ENCODE measurements at places on chromosomes 6 and 20.

DNA sequence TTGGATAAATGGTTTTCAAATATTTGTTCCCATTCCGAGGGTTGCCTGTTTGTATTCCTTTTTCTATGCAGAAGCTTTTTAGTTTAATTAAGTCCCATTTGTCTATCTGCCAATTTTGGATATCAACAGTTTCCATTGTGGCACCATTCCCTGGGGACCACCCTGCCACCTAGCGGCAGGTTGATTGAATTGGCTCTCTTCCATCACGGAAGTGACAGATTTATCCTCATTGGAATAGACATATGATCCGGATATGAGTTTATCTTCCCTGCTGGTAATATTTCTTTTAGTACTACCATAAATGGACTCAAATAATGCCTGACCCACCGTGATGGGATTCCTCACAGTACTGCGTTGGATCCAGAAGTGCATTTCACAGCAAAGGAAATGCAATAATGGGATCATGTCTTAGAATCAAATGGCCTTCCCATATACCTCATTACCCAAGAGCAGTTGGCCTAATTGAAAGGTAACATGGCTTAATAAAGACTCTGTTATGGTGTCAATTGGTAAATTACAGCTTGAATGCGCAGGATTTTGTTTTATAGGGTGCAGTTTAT lies 327.0 kb downstream of the BMP2 start:
- DNase-seq: no peak

GRCh38 chr6:45256697-45257695 lies 71.1 kb upstream of the RUNX2 start:
- no peak for DNase-seq

- no peak for DNase-seq
Observed at GRCh38 chr6:47009583-47009982, 32.5 kb downstream of the ADGRF1 start.

GRCh38 chr20:32968478-32969241 lies 35.6 kb downstream of the SUN5 start:
- peak; percentile 45 for DNase-seq

DNA sequence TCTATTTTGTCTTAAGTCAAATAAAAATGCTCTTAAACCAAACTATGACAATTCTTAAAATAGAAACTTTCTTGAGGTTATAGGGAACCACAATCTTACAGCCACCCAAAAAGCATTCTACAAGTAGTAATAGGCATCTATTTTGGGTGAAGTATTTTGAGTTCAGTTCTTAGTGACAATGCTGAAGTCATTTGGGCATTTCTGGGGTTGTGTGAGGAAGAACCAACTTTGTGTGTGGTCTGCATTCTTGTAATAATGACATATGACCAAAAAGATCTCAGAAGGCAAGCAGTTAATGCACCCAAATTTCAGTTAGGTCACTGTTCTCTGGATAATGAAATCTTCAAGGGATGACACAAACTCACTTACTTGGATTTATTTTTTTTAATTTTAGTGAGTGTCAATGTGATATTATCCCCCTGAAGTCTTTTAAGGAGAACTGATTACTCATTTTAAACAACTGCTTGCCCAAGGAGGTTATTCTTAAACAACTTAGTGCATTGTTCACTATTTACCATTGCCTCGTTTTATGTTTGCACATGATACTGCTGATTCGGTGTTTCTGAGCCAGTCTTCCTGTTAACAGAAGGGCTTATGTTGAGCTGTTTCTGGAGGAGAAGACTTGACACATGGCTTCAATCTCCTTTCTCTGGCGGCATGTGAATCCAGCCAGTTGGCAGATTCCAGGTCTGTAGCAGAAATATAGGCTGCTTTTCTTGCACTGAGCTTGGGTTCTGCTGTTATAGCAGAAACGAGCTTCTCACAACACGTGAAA lies 618.9 kb downstream of the BCKDHB start:
- no peak for DNase-seq

DNA sequence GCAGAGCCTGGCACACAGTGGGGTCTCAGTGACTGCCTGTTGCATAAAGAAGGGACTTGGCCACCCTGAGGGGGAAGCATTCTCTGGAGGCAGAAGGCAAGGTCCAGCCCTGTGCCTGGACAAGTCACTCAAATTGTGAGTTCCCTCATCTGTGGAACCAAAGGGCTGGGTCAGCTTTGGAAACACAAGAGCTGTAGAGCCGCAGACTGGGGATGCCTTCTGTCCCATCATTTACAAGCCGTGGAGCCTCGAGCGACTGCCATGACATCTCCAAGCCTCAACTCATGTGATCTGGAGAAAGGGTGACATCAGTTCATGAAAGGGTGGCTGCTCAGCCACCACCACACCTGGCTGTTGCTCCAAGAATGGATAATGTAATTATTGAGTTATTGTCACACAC lies 20.4 kb upstream of the SIRPD start:
- DNase-seq: no peak

DNA sequence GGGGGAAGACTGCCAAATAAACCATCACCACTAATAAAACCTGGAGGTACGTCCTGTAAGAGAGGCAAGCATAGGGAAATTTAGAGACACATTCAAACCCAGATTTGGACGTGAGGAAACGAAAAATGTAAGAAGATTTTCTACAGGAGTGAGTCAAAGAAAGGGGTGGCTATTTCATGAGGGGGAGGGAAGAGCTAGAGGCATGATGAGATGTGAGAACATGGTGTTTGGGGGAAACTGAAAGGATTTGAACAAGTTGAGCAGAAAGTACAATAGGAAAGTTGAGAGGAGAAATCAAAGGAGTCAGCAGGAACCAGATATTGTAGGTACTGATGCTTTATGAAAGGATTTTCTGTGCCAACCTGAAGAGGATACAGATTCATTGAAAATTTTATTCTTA lies 179.1 kb upstream of the HS3ST5 start:
- DNase-seq: no peak

GRCh38 chr20:63020681-63021080 lies 13.9 kb upstream of the BHLHE23 start:
- no peak for DNase-seq

GRCh38 chr6:10528158-10528981 lies 7.2 kb downstream of the GCNT2 start:
- no peak for DNase-seq

DNA sequence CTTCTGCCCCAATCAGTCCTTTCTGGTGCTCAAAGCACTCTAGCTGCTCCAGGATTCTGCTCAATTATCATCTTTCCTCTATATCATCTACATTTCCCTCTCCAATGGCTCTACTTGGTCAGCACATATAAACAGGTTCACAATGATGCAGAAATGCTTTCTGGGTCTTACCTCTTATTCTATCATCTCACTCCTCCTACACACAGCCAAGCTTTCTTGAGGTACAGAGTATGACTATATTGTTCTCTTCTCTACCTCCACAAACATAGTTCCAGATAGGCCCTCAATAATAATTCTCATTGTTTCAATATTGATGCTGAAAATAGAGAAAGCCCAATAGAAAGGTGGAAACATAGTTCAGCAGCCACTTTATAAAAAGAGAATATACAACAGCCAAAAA lies 48.2 kb downstream of the HIVEP2 start:
- no peak for DNase-seq

- DNase-seq: no peak
Observed at GRCh38 chr20:50743087-50743486, 11.7 kb downstream of the PARD6B start.

DNA sequence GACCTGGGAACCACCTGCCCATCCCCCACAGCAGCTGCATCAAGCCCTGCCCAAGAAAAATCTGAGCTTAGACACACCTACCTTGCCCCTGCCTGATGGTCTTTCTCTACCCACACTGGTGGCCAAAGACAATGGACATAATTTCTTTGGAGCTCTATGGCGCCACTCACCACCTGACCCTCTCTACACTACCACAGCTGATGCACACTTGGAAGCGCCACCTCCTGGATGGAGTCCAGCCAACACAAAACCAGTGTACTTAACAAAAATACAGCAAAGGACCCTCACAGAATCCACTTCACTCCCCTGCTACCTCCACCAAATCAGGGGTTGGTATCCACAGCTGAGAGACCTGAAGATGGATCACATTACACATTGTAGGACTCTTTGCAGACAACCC lies 39.7 kb upstream of the CLVS2 start:
- no peak for DNase-seq

DNA sequence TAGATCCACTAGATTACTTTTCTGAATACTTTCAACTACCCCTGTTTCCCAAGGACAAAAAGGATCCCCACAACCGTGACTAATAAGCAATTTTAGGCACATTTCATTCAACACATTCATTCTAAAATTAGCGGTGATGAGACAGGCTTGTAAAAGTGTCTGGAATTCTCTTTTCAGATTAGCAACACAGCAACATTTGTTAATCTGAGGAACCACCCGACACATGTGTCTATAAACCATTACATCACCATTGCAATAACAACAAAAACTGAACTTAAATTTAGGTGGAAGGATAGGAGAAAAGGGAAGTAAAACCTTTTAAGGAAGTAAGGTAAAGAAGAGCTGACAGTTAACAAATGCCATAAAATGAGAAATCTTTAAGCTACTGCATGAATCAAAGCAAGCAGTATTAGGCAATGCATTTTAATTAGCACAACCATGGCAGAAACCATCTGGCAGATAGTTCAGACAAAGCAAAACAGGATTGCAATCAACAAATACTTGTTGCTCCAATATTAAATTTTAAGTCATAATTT lies 49.1 kb downstream of the MAP3K7 start:
- no peak for DNase-seq

GRCh38 chr6:87199787-87200186 lies 44.4 kb downstream of the ZNF292 start:
- no peak for DNase-seq

DNA sequence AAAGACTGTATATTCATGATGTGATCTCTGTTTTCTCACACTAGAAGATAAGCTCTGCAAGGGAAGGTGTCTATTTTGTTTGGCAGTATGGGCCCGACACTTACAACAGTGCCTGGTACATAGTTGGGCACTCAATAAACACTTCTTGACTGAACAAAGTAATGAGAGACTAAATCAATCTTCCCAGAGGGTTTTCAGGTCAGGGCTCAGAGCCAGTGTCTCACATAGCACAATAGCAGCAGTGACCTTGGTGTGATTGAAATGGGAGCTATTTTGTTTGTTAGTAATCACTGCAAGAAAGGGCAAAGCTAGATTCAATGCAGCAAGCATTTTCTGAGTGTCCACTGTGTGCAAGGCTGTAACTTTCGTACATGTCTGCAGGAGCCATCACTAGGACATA lies 26.4 kb upstream of the GCM1 start:
- no peak for DNase-seq

- no peak for DNase-seq
Observed at GRCh38 chr6:150078788-150079187, 9.9 kb upstream of the ULBP3 start.

DNA sequence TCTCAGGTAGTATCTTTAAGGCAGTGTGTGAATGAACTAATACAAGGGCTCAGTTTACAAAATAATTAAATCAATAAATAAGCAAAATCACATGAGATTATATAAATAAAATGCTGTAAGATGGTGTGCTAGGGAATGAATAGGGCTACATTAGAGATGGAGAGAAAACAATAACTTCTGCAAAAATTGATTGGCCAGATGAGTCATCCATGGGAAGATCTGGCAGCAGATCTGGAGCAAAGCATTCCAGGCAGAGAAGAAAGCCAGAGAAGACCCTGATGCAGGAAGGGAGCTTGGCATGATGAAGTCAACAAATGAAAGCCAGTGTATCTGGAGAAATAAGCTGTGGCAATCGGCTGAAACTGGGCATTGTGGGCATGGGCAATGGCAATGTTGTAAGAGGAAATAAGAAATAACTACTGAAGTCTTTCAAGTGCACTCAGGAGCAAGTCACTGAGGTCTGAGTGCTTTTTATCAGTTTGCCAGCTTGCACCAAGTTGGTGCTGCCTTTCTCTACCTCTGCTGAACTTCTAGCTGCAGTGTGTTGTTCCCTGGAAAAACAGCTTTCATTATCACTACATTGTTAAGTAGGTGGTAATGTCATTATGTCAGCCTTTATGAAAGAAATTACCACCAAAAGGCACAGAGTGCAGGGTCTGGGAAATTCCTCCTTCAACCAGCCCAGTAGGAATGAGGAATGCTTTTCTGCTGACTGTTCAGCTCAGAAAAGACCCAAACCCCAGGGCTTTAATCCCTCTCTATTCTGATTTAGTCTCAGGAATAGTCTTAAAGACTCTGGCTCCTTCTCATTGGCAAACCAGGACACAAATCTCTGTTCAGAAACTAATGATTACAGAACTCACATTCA lies 231.6 kb downstream of the HTR1B start:
- no peak for DNase-seq

- no peak for DNase-seq
Observed at GRCh38 chr20:3461211-3461771, 9.5 kb upstream of the ATRN start.

- DNase-seq: no peak
Observed at GRCh38 chr20:62368392-62368975, 1.4 kb upstream of the LAMA5 start.

DNA sequence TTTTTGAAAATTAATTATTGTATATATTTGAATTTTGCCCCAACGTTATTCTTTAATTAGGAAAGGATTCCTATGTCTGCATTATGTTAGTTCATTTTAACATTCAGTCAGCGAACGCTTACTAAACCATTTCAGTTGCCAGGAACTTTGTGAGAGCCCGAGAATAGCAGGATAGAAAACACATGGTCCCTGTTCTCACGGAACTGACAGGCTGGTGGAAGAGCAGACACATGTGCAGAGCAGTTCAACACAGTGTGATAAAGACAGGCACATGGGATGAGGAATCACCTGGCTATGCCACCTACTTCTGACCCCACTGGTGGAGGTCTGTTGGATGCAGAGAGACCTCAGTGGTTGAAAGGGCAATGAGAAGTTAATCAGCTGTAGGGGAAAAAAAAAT lies 367.2 kb downstream of the EPM2A start:
- DNase-seq: no peak

- no peak for DNase-seq
Observed at GRCh38 chr6:29035951-29036350, 9.0 kb downstream of the OR2W1 start.

GRCh38 chr6:7636151-7636550 lies 46.2 kb downstream of the SNRNP48 start:
- no peak for DNase-seq

DNA sequence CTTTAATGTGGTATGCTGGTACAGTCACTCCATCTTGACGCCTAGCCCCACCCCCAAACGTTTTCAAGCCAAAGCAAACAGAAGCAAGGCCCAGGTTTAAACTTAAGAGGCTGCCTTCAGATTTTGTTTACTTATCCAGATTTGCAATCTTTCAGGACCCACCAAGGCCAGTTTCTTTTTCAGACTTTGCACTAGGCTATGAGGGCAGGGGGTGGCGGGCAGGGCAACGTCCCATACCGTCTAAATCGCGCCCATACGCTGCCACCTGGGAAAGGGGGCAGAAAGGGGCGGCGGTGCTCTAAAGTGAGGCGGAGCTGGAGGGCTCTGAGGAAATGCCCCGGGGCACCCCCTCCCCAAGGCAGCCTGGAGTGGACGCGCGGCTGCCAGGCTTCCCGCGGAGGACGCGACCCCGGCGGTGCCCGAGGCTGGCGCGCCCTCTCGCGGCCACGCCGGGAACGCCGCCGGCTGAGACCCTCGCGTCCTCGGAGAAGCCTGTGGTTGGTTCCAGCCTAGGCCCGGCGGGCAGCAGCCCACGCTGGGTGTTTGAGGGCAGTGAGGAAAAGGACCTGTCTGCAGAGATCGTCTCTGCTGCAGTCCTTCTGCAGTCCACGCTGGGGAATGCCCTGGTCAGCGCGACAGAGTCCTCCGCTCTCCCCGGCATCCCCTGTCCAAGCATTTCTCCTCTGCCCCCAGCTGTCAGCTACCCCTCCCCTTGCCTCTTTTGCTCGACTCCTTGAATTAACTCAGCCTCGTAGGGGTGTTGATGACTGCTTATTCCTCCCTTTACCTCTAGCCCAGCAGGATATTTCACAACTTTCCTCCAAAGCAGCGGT lies 129.2 kb upstream of the PRND start:
- DNase-seq: peak; percentile 24

Data from stimulated activated CD8-positive, alpha-beta memory T cell treated with anti-CD3 and anti-CD28 coated beads, Interleukin-7, amount 100 ng/mL, for 4 hours (primary cell).